ENCODE measurements at places on chromosomes 4 and X. TPM values are rescaled to one million over a fixed set of nuclear protein-coding genes. Genes with fewer than 3 reads are reported as not detected.

The PLXNB3 gene
- total RNA-seq = 1.4 TPM

DNA sequence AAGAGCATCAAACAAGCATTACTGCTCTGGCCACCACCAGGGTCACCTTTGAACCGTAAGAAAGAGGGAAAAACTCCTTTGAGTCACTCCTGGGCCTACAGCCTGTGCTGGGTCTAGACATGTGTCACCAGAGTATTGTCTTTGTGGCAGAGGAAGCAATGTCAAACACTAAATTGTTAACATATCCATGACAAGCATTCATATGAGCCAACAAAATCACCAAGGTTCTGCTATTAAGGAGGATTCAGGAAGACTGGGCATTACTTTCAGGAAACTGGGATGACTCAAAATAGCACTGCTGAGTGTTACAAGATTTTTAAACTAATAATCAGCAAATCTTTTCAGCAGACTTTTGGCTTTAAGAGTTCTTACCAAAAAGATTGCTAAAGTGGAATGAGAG is 28.1 kb downstream of the LGI2 start:
- no peak for DNase-seq

GRCh38 chr4:21090094-21090666 is 389.9 kb downstream of the PACRGL start:
- no peak for DNase-seq

GRCh38 chrX:373641-374471 is 12.9 kb downstream of the PPP2R3B start:
- DNase-seq = peak; percentile 58

GRCh38 chrX:79161655-79162054 is 17.2 kb downstream of the GPR174 start:
- no peak for DNase-seq

- DNase-seq = no peak
Measured at GRCh38 chr4:26268246-26268645, 52.6 kb upstream of the RBPJ start.

The MAGEC1 gene
- total RNA-seq = not detected

DNA sequence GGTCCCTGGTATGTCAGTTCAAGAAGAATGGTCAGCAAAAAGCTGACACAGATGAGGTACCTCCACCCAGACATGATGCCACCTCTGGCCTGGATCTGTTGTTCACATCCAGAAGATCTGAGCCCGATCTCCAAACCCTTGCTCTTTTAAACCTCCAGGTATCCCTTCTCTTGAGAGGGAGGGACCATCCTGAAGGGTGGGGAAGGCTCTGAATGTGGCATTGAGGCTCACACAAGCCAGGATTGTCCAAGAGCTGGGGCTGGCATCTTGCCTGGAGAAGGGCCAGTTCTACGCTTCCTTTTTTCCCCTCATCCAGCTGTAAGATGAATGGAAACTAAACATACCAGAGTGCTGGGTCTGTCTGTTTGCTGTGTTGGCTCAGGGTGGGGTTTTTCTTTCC is at the start of gene ITIH6:
TSS of gene ITIH6 (minus strand) at position 119 of the 400 bp plus-strand sequence. CDS start at position 74, 45 bp downstream.
- DNase-seq = no peak

The FAM9B gene
- not detected for total RNA-seq

GRCh38 chrX:15567886-15568616 is 32.7 kb downstream of the ACE2 start:
- peak; percentile 27 for DNase-seq

- DNase-seq = no peak
Measured at GRCh38 chrX:9859711-9860555, 73.7 kb downstream of the SHROOM2 start.

- DNase-seq = peak; percentile 87
Measured at GRCh38 chrX:24371391-24371972, 11.0 kb downstream of the SUPT20HL1 start.

DNA sequence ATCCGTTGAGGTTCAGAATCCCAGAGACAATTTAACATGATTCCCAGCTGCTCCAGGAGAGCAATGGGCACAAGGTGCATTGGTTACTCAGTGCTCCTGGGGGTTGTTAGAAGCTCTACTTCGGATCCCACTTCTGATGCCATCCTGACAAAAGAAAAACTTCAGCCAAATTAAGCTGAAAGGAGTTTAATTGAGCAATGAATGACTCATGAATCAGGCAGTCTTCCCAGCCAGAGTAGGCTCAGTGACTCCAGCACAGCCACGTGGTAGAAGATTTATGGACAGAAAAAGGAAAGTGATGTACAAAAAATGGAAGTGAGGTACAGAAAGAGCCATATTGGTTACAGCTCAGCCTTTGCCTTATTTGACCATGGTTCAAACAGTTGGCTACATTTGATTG is 95.7 kb downstream of the PWWP3B start:
- no peak for DNase-seq

DNA sequence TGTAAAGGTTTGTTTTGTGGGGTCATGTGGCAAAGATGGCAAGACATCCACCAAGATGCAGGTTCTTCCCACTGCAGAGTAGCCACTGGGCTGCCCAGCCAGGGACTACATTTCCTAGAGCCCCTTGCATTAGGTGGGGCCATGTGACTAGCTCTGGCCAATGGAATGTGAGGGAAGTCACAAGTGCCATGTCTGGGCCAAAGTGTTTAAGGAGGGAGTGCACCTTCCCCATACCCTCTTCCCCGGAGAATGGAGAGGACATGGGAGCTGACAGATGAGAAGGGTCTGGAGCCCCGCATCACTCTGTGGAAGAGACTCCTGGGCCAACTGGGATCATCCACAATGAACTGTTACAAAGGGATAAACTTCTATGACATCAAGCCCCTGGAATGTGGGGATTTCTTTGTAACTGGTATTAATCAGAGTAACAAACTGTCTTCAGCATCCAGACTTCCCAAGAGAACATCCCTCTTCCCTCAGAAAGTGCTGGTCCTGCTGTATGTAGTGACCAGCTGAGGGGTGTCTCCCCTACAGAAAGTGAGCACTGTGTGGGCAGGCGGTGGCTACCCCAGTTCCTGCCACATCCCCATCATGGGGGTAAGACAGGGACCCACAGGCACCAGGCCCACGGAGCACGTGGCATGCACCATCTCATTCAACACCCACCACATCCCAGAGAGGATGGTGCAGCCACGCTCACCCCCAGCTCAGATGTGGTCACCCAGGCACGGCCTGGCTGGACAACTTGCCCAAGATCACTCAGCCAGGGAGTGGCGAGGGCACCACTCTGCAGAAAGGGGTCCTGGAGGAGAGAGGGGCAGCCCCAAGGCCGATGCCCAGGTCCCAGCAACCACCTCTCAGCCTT is 10.9 kb downstream of the PPP2R2C start:
- DNase-seq = no peak

The MAGEA9B gene
- total RNA-seq = not detected

The ADGRG4 gene
- 0.08 TPM for total RNA-seq

The PNCK gene
- total RNA-seq = 2.8 TPM

GRCh38 chr4:138243369-138243768 is 1.2 kb upstream of the SLC7A11 start:
- DNase-seq = no peak

The KLHL4 gene
- 2.8 TPM for total RNA-seq

DNA sequence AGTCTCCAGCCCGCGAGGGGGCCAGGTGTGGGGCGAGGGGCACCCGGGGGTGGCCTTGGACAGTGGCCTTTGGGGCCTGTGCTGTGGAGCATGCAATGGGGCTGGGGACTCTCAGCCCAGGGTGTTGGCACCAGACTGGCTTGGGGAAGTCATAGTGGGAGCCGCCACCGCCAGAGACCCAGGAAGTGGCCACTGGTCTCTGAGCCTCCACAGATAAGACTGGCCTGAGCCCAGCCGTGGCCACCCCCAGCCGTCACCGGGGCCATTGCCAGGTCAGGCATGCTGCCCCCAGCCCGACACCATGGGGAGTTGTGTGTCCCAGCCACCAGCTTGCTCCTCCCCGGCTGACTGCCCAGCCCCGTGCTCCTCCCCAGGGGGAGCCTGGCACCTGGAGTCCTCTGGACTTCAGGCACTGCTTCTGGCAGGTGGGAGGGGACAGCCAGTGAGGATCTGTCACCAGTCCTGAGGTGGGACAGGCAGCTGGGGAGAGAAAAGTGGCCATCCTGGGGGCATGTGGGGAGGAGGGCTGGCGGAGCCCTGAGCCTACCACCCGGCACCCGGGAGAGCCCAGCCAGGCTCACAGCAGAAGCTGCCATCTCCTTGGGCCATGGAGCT is 32.5 kb downstream of the TACC3 start:
- DNase-seq = no peak

The RNF128 gene
- total RNA-seq = 95.0 TPM

GRCh38 chrX:122579526-122579925 is 604.6 kb upstream of the GRIA3 start:
- DNase-seq = no peak

- DNase-seq = no peak
Measured at GRCh38 chrX:13760426-13760825, 25.9 kb downstream of the OFD1 start.

Data from hepatocyte (in vitro differentiated cells).